Urinary bladder (tissue), 4 donors: ENCODE measurements at places on chromosomes 16 and 17. TPM values are rescaled to one million over a fixed set of nuclear protein-coding genes. Genes with fewer than 3 reads are reported as not detected.

The SLC9A5 gene
- polyA plus RNA-seq: 0.29 TPM

The TBC1D3H gene
- polyA plus RNA-seq: 0.33 TPM

- no peak for DNase-seq
Measured at GRCh38 chr17:36978810-36979564, 30.2 kb downstream of the AATF start.

DNA sequence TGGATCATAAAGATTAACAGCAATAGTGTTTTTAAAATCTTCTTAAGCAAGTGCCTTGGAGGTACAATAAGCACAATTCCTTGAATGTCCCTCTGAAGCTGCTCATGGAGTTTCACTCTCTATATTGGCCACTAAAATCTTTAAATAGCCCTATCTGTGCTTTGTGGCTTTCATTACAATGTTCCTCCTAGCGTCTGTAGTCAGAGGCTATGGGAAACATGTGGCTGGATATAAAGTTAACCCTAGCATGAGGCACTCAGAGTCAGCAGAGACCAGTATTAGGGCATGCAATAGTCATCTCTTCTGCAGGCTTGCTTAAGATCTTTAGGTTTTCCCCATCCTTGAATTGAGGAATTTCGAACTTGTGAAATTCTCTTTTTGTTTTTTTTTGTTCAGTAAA is 668.2 kb downstream of the CDH11 start:
- DNase-seq: no peak

- no peak for DNase-seq
Measured at GRCh38 chr17:19369846-19370492, 7.4 kb upstream of the B9D1 start.

DNA sequence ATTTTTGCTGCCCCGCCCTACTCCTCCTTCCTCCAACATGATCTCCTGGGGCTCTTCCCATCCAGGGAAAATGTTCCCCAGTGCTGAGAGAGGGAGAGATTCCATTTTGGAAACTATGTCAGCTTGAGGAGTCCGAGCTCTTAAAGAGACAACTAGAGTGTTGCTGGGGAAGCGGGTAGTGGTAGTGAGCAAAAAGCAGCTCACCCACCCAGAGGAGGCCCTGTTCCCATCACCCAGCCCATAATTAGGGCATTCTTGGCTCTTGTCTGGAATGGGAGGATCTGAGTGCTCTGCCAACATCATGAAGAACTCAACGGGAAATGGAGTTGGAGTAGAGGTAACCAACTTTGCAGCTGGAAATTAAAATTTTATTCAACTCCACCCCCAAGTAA is 9.1 kb upstream of the MSL1 start:
- no peak for DNase-seq
